T-helper 22 cell (primary cell): ENCODE measurements at places on chromosomes 2 and 18.

GRCh38 chr2:10329880-10330699 lies 27.4 kb downstream of the HPCAL1 start:
- DNase-seq = no peak

DNA sequence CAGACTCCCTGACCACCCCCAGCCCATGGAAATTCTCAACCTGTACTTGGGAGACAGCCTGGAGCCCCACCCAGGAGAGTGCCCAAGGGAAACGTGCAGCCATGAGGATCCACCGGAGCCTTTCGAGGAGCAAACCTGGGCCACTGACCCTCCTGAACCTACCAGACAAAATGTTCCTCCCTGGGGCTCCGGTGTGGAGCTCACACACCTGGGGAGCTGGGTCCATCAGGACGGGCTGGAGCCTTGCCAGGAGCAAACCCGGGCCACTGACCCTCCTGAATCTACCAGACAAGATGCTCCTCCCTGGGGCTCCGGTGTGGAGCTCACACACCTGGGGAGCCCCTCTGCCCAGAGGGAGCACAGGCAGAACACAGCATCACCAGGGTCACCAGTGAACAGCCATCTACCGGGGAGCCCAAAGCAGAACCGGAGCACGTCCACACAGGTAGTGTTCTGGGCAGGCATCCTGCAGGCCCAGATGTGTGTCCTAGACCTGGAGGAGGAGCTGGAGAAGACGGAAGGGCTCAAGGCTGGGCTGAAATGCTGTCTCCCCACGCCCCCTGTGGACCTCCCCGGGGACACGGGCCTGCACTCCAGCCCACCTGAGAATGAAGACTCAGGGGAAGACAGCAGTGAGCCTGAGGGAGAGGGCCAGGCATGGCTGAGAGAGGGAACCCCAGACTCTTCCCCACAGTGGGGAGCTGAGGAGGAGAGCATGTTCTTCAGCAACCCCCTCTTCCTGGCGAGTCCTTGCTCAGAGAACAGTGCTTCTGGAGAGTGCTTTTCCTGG lies 8.9 kb downstream of the PSD4 start:
- no peak for DNase-seq

DNA sequence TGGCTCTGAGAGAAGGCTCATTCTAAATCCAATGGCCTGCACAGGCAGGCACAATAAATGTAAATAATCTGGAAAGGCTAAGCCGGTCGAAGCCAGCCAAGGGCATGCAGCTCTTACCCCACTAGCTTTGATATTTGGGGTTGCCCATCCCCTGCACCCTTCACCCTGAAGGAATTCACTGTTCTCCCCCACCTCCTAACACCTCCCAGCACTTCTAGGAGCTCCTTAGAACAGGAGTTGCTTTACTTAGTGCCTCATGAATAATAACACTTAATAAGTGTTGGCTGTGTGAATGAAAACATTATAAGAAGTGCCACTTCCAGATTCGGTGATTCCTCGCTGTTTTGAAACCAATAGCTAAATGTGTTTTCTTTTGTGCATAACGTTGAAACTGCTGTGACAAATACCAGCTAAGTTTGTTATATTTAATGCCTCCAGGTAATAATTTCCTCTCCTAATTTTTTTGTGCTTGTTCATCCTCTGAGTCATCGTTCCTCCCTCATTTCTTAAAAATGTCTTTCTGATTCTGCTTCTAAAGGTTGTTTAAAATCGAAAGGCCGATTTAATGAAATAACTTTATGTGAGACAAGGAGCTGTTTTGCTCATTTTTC lies 458.8 kb downstream of the METTL4 start:
- DNase-seq = no peak

- DNase-seq = no peak
These were observed 99.9 kb downstream of the CLIP4 start for GRCh38 chr2:29215073-29215472.

DNA sequence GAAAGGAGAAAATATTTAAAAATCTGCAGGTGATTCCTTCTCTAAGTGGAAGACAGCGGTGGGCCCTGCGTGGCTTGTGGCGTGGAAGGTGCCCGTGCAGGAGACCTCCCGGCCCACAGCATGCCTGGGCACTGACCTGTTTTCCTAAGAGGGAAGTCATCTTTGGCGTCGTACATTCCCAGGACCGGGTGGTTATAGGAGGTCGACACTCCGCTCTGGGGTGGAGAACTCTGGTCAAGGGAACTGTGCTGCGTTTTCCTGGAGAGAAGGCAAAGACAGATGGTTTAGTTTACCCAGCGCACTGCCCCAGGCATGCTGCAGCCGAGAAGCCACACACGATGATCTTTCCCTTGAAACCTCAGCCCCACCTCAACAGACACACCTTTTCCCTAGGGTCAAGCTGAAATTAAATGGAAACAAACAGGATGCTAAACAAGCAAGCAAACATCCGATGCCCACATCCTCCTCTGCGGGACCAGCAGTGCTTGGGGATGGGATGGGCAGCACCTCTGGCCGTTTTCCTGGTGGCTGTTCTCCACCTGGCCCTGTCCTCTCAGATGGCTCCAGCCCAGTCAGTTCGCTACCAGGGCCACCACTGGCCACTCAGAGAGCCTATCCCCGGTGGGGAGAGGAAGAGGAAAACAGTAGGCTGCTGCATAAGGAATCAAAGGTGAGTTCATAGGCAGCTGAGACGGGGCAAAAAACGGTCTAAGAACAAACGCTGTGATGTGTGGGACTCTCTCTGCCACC lies 244.1 kb downstream of the HDAC4 start:
- DNase-seq = no peak

GRCh38 chr2:190980630-190981209 lies 33.3 kb downstream of the STAT1 start:
- DNase-seq = no peak

DNA sequence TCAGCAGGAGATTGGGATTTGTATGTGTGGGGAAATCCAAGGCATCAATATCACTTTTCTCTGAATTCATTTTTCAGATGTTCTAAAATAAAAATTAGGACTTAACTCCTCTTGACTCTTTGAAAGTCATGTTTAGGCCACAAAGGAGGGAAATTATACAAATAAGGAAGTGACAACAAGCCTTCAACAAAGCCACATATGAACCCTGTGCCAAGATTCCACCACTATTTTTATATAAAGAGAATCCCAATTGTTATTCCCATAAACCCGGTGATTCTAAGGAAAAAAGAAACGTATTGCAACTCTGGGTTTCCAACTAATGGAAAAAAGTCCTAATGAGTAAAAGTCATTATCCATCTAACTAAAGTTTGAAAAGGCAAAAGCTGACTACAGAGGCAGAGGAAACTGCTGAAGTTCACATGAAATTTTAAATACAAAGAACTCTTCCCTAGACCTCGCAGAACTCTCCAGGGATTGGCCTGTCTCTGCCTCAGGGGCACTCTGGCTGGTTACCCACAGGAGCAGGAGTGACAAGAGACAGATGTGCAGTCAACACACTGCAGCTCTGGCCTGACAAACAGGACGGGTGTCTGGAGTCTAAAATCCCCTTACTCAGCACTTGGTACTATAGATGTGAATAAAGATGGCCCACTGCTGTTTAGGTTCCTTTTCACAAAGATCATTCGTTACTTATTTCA lies 11.5 kb downstream of the NPC1 start:
- no peak for DNase-seq

DNA sequence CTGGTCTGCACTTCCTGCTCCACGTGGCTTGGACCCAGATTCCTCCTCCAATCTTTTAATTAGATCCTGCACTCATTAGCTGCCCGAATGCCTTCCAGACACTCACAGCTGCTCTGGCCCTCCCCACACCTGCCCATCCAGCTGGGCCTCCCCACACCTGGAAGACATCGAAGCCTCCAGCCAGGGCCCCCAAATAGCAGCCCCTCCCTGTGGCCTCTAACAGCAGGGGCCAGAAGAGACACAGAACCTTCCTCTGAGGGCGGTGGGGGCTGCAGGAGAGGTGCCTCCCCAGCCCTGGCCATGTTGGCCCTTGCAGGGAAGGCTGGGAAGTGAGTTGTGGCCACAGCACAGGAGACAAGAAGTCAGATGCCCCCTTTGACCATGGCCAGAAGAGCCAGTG lies 252.8 kb downstream of the DYSF start:
- DNase-seq = no peak

DNA sequence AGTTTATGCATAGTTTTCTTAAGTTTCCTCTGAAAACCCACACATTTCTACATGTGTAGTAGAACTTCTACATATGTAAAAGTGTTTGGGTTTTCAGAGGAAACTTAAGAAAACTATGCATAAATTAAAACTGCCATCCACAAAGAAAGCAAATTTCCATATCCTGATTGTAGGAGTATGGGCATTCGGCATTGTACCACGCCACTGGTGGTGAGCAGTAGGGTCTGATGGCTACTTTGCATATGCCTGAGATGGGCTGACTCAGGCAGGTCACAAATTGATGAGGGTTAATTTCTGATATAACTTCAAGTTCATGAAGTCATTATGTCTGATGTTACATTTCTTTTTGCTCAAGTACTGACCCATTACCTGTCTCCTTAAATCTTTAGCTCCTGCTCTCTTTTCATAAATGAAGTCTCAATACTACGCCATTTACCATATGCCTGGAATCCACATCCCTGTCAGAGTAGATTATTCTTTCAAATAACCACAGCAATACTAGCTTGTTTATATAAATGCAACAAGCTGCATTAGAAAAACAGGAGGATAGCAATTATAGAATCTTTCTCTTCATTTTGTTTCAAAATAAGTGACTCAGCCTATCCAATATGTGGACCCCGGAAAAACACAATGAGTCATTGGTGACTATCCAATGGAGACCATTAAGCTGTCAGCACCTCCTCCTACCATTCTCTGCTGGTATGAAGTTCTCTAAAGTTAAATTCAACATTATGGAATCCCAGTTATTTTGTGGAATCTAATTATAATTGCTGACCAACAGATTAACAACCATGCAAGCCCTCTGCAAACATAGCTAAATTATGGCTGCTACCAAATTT lies 355.2 kb upstream of the UBE2E3 start:
- no peak for DNase-seq

DNA sequence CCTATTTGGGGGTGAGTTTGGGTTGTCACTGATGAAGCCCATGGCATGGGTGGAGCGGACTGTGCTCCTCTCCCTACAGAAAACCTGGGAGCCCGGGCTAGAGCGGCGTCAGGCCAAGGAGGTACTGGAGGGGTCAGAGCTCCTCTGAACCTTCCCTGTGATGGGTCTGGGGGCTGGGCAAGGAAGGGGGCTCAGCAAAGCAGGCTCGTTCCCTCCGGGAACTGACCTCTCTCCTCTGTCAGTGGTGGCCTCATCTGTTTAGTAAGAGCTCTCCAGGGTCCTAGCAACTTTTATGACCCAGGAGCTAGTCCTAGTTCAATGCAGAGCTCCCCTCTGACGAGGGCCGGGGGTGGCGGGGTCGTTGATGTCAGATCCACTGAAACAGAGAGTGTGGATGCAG lies 62.4 kb upstream of the OTOF start:
- DNase-seq = no peak

GRCh38 chr2:142306131-142306530 lies 175.3 kb upstream of the LRP1B start:
- no peak for DNase-seq

- DNase-seq = no peak
These were observed 102.5 kb upstream of the LDAH start for GRCh38 chr2:20925265-20925889.
